ENCODE measurements at places on chromosomes 16 and 17. TPM values are rescaled to one million over a fixed set of nuclear protein-coding genes. Genes with fewer than 3 reads are reported as not detected.

The KCNG4 gene
- not detected for total RNA-seq

The PRKCB gene
- not detected for total RNA-seq

The CPHXL2 gene
- total RNA-seq: not detected

The SLFN13 gene
- 4.8 TPM for total RNA-seq

The NPIPA5 gene
- not detected for total RNA-seq

The PEMT gene
- 22.0 TPM for total RNA-seq

The CEP112 gene
- total RNA-seq: 5.9 TPM

The TEKT5 gene
- total RNA-seq: not detected
